ENCODE measurements at places on chromosomes 3 and 15.
A peak's percentile ranks its signal among the peaks of the same experiment; 100 is the strongest.

- peak; percentile 54 for DNase-seq
Measured at GRCh38 chr3:59450946-59451763, 401.3 kb upstream of the CFAP20DC start.

GRCh38 chr15:55221090-55222011, 24.6 kb upstream of the RSL24D1 start:
- DNase-seq = peak; percentile 41

- DNase-seq = no peak
Measured at GRCh38 chr3:160454995-160455394, 5.4 kb upstream of the TRIM59 start.

DNA sequence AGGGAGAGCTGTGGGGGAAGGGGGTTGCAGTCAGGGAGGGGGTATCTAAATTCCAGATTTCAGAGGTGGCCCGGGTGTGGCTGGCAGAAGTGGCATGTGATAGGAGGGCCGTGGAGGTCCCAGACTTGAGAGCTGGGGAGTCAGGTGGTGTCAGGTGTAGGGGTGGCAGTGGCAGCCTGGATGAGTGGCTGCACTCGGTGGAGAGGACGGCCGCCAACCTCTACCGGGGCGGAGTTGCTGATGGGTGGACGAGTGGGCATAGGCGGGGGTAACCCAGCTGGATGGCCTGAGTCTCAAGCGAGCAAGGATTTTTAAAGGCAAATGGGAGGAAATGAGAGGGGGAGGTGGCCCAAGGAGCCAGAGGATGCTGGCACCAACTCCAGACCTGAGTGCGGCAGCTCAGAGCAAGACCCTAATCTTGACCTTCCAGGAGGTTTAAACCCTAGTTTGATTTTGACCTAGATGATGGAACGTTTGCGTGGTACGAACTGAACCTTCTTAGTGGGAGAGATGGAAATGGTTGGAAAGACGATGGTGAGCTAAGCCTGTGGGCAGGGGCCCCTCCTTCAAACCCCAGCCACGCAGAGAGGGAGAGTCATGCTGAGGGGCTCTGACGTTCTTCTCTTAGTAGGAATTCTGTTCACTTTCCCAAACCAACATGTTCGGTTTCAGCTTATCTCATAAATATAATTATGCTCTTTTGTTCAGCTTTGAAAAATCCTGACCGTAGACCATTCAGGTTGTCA, 8.0 kb downstream of the TRAK1 start:
- no peak for DNase-seq

- DNase-seq = no peak
Measured at GRCh38 chr15:40157778-40158447, 3.0 kb upstream of the BUB1B start.

DNA sequence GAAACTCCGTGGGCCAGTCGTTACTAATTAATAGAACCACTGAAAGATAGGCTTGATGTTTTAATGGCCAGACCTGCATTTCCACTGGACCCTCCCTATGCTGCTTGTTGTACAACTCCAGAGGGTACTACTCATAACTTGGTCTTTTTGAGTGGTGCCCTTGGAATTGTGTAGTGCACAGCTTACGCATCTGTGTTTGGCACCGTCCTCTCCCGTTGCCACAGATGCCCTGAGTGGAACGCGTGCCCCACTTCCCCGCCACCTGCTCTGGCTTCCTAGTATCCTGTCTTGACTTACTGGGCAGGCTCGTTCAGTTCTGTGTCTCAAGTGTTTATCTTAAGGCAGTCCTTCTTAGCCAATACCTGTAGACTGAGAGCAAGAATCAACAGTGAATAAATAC, 78.7 kb downstream of the USP13 start:
- DNase-seq = no peak

- DNase-seq = no peak
Measured at GRCh38 chr3:16721494-16721893, 116.3 kb upstream of the DAZL start.

GRCh38 chr15:68553314-68553993, 25.3 kb upstream of the CORO2B start:
- DNase-seq = no peak

- DNase-seq = no peak
Measured at GRCh38 chr3:141123677-141124410, 72.7 kb downstream of the SPSB4 start.

DNA sequence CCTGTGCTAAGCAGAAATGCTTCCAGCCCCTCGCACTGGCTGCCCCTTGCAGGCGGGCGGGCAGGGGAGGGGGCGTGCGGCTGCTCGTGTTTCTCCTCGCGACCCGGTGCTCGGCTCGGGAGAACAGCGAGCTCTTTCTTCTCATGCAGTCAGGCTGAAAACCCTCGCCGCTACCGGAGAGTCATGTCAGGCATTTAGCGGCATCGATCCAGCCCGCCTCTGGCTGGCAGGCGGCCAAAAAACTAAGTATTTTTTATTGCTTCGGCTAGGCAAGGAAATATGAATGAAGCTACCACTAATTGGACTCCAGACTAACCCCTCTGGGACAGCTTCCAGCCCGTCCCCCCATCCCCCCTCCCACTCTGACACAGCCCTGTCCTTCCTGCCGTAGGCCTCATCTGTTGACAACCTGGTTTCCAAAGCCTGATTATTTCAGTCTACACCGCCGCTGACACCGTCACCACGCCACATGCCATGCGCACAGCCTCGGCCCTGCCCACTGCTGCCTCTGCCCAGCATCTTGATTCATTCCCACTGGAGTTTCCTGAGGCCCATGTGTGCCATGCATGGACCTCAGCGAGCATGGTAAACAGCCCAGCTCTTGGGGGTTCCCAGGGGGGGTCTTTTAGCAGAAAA, 35.3 kb downstream of the TLE3 start:
- no peak for DNase-seq

- no peak for DNase-seq
Measured at GRCh38 chr3:102248981-102249705, 185.7 kb upstream of the ZPLD1 start.

DNA sequence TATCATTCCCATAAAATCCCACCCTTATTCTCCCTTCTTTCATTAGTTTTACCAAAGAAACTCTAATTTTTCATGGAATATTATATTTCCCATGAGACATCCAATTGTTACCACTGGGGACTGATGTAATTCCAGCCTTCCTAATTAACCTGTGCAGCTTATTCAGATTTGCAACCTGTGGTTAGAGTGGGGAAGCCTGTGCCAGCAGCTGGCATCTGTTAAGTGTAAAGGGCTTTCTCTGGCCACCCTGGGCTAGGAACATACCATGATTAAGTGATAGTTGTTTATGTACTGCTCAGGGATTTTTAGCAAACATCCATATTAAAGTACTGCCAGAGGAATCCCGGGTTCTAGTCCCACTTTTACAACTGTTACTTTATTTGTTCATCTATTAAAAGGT, 78.2 kb downstream of the TPRG1 start:
- DNase-seq = no peak

DNA sequence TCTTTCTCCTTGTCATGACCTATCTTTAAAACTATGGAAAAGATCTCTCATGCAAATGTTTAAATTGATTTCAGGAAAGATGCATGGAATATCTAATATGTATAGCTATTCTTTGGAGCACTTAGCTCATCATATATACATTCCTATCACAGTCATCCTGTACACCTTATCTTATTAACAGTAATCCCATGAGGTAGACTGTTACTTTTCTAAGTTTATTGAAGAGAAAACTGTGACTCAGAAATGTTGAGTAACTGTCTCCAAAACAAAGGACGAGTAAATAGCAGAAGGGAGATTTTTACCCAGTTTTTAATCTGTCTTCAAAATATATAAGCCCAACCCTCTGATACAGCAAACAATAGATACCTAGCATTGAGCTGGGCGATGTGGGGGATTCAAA, 308.3 kb downstream of the GAP43 start:
- DNase-seq = no peak

GRCh38 chr3:133532951-133533350, 40.5 kb upstream of the CDV3 start:
- DNase-seq = no peak

DNA sequence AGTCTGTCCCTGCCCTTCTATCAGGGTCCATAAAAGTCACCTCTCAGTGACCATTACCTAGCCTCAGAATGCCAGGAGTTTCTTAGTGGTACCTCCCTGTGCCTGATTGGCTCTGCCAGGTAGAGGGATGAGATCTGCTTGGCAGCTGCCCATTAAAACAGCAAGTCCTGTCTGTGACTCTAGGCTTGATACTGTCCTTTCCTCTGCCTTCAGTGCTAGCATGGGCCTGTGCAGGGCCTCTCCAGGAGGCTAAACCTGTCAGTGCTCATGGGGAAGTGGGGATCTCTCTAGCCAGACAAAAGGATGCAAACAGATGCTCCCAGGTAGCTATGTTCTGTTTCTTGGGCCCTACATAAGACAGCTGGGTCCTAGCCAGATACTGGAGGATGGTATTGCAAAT, 10.0 kb upstream of the MANF start:
- no peak for DNase-seq

DNA sequence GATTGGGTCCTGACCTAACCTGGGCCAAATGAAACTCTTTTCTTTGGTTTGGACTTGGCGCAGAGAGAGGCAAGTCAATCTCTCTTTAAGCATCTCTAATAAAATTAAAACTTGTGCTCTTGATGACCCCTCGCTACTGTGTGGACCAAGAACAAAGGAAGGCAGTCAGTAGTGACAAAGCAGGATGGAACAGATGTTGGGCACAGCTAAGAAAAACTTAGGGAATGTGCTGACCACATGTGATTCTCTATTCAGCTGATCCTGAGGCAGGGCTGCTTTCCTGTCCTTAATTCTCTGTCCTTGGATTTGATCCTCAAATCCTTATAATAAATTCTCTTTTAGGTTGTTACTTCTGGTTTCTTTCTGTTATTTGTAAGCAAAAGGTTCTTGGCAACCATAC, 259.9 kb downstream of the ZIC1 start:
- no peak for DNase-seq

DNA sequence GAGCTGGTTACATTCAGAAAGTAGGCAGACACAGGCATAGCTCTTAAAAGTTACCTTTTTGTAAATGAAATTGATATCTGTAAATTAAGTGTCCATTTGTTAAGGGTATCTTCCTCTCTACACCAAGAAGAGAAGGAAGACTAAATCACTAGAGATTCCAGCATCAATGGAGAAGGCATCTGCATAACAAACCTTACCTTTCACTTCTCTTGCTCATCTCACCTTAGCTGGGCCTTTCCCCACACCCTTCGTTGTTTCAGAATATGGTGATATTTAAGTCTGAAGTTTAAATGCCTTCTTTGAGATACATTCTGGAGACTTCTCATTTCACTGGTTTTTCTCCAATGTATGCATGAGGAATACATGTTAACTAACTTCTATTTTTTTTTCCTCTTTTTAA, 54.5 kb upstream of the TGFBR2 start:
- DNase-seq = no peak

DNA sequence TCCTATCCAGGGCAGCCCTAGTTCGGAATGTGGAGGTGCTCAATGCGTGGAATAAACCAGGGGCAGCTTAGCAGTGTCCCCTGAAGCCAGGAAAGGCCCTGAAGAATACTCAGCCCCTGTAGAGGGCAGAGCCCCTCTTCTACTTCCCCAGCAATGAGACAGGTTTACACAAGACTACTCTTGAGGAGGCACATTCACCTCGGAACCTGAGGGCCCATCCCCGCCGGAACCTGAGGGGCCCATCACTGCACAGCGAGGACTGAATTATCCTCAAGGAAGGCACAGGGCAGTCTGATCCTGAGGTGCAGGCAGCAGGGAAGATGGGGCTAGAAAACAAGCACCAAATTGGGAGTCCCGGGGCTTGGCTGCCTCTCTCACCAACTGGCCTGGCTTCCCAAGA, 22.2 kb downstream of the CCDC13 start:
- no peak for DNase-seq

- DNase-seq = no peak
Measured at GRCh38 chr3:138197058-138197457, 10.0 kb downstream of the ARMC8 start.

DNA sequence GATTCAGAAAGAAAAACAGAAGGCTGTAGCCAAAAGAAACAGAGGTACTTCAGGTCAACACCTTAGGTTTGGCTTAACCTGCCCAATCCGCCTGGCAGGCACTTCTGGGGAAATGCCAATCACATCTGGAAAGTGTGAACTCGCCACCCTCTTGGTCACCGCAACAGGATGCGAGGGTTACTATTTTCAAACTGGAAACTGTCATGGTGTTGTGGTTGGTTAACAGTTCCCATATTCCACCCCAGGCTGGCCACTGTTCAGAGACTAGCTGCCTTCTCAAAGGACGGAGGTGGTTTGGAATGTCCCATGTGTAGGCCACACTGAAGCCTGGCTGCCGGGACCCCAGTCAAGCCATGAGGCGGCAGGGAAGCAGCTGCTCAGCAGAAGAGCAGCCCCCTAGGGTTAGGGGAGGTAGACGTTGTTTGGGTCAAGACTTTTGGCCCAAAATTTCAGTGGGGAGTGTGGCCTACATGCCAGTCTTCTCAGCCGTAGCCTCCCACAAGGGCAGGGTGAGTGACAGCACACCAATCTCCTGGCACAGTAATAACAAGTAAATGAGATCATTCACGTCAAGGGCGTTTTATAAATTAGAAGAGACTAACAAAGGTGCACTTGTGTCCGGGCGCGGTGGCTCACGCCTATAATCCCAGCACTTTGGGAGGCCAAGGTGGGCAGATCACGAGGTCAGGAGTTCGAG, 54.6 kb downstream of the UMPS start:
- DNase-seq = no peak

DNA sequence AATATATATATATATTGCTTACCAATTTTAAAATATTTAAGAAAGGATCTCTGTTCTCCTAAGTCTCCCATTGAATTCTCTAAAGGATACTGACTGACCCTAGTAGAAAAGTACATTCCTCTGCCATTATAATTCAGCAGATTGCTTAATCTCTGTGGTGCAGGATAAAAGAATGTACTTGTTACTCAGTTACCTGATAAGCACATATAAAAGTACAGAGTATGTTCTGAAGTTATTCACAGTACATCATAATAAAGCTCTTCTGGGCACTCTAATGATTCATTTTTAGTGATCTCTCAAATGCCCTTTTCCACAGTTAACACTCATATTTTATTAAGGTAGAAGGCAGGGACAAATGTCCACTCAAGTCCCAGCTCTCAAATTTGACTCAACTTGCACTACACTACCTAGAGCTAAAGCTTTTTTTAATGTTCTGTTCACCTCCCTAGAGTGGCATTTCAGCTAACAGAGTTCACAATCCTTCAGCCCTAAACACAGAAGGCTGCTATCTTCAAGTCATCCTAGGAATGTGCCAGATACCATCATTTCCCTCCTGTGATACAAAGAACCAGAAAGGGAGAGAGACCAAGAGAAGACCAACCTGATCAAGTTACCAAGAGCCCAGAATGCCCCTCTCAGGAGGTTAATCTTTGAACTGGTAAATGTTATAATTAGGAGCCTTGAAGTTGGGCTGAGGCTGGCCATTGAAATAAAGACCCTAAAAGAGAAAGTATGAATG, 53.3 kb downstream of the MEIS2 start:
- no peak for DNase-seq

All from activated CD4-positive, alpha-beta T cell treated with anti-CD3 and anti-CD28 coated beads, Interleukin-2, amount 50 U/mL, for 48 hours (primary cell).